ENCODE measurements at places on chromosomes 3 and 15.

GRCh38 chr15:92044203-92044909 is 190.8 kb downstream of the SLCO3A1 start:
- no peak for DNase-seq

GRCh38 chr3:47228088-47228487 is 54.5 kb downstream of the KIF9 start:
- no peak for DNase-seq

DNA sequence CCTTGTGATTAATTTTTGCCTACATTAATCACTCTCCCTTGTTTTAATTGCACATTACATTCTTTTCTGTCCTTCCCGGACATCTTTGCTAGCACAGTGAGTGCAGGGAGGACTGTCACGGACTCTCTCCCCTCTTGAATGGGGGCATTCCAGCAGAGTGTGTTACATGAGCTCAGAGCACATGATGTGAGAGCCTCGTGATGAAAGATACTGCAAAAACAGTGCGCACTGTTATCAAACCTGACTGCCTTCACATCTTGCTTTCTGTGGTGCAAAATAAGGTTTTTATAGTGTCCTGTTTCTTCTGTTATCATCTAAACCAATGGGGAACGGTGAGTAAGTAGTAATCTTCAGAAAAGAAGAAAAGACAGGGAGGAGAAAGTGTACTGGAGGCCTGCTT is 167.5 kb downstream of the PGPEP1L start:
- DNase-seq = no peak

DNA sequence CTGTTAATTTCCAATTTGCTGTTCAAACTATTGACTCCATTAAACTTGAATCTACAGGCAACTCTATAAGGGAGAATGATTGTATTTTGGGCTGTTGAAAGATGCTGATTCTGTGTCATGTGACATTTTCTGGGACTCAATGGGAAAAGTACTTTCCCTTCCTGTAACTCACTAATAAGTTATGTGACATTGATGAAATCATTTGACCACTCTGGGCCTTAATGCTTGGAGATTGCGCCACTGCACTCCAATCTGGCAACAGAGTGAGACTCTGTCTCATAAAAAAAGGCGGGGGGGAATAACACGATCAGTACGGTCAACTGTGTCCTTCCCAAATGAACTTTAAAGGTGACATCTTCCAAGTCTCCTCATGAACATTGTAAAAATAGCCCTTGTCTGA is 215.2 kb upstream of the SGO1 start:
- DNase-seq = peak; percentile 12

DNA sequence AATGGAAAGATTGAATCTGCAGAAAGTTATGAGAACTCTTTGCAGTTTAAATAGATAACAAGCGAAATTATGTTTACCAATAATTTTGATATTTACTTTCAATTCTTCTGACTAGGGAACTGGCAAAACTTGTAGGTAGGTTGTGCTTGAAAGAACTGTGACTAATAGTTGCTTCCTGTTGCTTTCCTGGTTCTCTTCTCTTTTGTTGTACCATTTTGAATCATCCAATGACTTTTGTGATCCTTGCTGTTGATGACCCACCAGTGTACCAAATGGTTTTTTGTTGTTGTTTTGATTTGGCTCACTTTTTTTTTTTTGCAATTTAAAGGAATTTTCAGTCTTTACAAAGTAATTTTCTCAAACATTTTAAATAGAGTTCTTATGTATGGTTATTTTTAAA is 64.9 kb upstream of the DCBLD2 start:
- no peak for DNase-seq

GRCh38 chr3:129893581-129894070 is at the start of gene TMCC1:
Gene TMCC1, minus strand, starts transcription at chr3:129893711.
- DNase-seq = peak; percentile 100

GRCh38 chr15:89075846-89076245 is 12.4 kb upstream of the ABHD2 start:
- DNase-seq = no peak

- peak; percentile 55 for DNase-seq
These were observed 63.6 kb upstream of the ARL8B start for GRCh38 chr3:5058471-5058951.

All from AG20443 (cell line).